Erythroblast (primary cell): ENCODE measurements at places on chromosomes 3 and 15.
A peak's percentile ranks its signal among the peaks of the same experiment; 100 is the strongest.

GRCh38 chr3:149528340-149528650 is 53.8 kb downstream of the TM4SF4 start:
- no peak for DNase-seq

GRCh38 chr3:127736801-127737539 is 64.2 kb downstream of the ABTB1 start:
- no peak for DNase-seq

DNA sequence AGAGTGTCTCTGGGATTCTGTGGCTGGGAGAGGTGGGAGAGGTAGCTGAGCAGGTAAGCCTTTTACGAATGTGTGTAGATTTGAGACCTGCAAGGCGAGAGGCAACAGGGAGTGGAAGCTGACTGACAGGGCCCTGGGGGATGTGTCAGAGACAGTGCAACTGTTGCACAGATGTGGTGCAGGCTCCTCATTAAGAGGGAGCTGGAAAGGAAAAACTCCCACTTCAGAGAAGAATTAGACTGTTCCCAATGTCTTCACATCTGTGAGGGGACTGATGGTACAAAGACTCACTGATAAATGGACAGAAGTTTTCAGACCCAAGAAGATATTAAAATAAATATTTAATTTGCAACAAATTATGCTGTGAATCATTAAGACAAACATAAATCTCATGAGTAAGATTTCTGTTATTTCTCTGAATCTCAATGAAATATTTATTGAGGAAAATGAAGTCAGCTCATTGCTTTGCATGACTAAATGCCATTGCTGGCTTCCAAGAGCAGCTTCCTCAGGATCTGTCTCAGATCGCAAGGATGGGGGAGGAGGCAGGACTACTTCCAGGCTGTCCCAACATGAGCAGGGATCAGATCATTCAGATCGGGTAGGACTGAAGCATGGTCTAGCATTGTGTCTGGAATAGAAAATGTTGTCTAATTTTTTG is 127.3 kb upstream of the ROPN1 start:
- DNase-seq, result no peak

DNA sequence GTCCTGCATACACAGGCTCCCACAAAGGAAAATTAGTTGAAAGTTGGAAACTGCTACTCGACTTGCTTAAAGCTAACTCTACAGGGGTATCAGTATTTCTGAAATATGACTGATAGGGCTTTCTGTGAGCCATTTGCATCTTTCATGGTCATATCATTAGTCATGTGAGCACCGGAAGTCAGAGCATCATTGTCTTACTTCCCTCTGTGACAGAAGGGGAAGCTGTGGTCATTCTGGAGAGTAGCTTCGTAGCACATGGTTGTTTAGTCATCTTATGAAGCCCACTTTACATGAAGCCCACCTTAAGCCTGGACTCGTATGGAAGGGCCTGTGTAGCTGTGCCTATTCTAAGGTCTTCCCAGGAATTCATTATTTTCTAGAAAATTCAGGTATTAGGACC is 69.0 kb downstream of the COL6A5 start:
- DNase-seq, result no peak

- peak; percentile 47 for DNase-seq
Observed at GRCh38 chr15:41971089-41971894, 1.1 kb downstream of the EHD4 start.

DNA sequence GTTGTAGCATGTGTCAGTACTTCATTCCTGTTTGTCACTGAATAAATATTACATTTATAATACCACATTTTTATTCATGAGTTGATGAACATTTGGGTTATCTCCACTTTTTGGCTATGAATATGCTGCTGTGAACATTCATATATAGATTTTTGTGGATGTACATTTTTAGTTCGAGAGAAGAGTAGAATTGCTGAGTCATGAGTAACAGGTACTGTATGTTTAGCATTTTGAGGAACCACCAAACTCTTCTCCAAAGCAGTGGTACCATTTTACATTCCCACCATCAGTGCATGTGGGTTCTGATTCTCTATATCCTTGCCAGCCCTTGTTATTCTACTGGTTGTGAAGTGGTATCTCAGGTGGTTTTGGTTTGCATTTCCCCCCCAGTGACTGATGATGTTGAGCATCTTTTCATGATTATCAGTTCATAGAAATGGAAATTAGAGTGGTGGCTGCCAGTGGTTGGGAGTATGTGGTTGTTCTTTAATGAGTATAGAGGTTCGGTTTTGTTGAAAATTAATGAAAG is 59.6 kb downstream of the CCDC66 start:
- no peak for DNase-seq

- peak; percentile 72 for DNase-seq
Observed at GRCh38 chr3:67655364-67656121, 1.1 kb upstream of the SUCLG2 start.

GRCh38 chr15:37059086-37059485 is 41.3 kb downstream of the MEIS2 start:
- DNase-seq, result no peak

- DNase-seq, result peak; percentile 88
Observed at GRCh38 chr15:99703603-99704443, 29.4 kb downstream of the LYSMD4 start.

- DNase-seq, result no peak
Observed at GRCh38 chr3:160829486-160830009, 73.5 kb downstream of the PPM1L start.
